ENCODE measurements at places on chromosomes 2 and 18.

DNA sequence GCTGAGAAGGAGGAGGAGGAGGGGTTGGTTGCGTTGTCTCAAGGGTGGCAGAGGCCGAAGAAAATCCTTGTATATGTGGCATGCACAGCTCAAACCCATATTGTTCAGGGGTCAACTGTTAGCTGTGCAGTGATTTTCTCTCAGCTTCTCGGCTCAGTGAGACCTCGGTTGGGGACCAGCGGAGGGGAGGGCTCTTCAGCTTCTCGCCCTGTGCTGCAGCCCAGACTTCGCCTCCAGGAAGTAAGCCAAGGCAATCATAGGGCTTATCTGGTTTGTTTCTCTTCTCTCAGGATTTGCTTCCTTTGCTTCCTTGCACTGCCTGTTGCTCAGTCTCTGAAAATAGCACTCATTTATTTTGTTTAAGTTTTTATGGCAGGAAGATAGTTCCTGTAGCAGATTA, 85.5 kb downstream of the SOWAHC start:
- no peak for DNase-seq

- no peak for DNase-seq
These were observed 335.8 kb downstream of the AGPS start for GRCh38 chr2:177728399-177728765.

DNA sequence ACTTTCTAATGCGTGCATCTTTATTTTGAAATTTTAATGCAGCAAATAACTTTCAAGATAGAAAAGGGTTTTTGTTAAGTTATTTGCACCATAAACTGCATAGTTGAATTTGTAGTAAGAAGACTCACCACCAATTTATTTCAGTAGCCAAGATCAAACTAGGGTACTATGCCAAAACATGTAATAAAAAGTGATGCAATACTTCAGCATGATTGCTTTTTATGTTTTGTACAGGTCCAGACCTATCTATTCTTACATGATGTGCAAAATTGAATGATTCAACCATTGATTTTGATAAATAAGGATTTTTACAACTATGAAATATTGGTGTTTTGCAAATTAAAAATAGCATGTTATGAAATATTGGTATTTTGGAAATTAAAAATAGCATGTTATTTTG, 26.7 kb downstream of the AGPS start:
- DNase-seq, result no peak

DNA sequence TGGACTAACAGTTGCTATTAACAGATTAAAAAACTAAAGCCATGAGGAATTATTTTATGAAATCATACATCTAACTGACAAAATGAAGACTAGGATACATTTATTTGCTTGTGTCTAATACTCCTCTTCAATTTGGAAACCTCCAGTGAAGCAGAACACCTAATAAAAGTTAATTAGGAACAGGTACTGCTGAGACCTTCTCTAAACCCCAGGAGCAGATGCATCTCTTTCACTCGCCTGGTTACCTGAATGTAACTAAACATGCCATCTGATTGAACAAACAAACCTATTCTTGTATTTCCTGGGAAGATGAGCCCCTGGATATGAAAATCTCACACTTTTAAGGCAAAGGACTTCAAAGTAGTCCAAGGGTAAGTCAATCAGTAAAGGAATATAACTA, 898.2 kb downstream of the NRXN1 start:
- DNase-seq, result no peak

DNA sequence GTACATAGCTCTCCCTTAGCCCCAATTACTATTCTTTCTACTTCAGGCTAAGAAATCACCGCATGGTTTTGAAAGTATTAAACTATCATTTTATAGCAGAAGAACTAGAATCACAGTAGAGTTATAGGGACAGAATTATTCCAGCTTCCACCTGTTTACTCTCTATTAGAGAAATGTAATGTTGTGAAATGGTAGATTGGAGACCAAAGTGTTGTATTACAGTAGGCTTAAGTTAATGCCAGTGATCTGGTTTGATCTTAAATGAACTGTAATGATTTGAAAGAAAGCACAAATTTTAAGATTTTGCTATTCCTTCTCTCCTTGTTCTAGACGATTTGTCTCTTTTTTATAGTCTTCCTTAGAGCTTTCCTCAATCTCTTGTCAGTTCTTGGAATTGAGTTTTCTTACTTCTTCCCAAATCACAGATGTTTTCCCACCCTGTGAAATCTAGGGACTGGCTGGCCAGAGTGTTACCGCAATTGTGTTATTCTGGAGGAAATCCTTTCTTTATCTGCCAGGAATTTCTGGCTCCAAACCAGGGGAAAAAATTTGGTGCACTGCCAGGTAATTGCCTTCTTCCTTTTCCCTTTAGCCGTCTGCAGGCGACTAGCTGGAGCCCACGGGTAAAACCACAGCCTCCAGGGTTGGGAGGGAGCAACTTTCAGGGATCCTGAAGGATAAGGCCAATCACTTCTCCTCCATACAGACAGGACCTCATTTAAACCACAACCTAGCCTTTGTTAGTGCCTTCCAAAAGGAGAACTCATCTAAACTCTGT, 51.7 kb downstream of the NOP58 start:
- no peak for DNase-seq

DNA sequence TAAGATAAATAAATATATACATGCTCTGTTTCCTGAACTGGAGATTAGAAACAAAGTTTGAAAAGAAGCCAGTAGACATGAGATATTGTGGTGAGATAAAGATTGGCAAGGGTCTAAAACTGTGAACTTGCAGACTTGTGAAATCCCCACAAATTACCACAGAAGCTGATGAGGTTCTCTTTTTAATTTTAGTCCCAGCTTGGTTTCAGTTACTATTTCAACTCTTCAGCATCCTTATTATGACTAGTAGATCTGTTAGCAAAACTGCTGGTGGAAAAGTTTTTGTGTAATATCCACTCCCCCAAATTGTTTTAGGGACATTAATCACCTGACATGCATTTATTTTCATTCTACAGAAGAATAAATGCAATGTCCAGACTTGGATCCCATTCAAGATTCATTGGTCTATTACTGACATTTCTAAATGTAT, 20.8 kb downstream of the RASGRP3 start:
- no peak for DNase-seq

GRCh38 chr2:162062559-162062958, 11.5 kb downstream of the DPP4 start:
- no peak for DNase-seq

DNA sequence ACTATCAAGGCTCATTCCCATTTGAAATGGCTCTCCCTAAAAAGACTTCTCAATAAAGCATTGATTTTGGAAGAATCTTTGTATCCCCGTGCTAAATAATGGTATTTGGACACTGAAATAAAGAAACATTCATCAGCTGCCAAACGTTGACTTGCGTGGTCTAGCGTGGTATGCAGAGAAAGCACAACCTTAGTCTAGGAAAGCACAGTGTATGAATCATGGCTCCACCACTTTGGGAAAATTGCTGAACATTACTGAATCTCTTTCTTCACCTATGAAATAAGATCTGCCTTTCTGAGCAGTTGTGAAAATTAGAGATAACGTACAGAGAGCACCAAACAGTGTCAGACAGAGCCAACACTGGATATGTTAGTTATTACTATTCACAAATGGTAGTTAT, 353.9 kb downstream of the SS18 start:
- no peak for DNase-seq

GRCh38 chr2:230748087-230748486, 35.4 kb downstream of the CAB39 start:
- DNase-seq, result no peak

DNA sequence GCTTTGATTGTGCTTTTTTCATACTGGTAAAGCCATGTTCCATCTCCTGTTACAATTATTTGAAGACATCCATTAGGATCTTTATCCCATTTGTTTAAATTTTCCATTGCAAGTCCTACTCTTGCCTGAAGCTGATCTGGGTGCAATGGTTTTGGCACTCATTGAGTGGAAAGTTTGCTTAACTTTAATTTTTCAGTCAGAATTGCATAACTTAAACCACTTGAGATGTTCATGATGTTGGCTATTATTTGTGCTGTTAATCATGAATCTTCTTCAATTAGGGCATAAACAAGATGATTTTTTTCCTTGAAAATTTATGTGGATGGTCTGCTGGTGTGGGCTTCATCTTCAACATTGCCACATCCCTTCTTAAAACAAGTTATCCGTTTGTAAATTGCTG, 180.1 kb downstream of the ST6GAL2 start:
- no peak for DNase-seq
